Activated T-cell treated with anti-CD3 and anti-CD28 coated beads for 48 hours (primary cell): ENCODE measurements at places on chromosomes 7 and 10.

GRCh38 chr7:47217086-47217485, 364.8 kb downstream of the TNS3 start:
- DNase-seq = no peak

DNA sequence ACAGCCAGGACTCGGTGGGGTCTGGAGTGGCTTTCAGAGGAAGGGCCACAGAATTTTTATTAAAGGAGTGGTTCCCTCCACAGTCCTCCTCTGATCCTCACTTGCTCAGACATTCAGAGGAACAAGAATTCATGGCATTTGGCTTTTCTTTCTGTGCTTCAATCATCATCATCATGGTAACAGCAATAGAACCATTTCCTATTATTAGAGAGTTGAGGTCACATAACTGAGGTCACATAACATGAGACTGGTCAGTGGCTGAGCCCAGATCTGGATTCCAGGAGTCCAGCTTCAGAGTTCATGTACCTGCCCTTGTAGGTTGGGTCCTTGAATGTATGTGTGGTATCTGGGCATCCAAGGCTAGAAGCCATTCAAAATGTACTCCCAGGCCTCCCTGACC, 177.3 kb upstream of the GRB10 start:
- DNase-seq = no peak

DNA sequence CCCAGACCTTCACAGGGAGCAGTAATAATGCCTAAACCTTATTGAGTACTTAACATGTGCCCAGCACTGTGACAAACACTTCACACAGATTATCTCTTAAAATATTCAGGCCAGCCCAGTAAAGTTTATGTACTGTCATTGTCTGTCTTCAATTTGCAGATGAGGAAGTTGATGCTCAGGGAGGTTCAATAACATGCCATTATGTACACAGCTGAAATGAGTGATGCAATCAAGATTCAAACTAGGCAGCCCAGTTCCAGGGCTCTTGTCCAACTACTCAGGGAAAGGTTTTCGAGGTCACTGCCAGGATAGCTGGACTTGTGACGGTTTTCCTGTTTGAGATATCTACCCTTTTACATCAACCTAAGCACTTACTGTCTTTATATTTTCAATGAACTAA, 56.1 kb downstream of the AUTS2 start:
- no peak for DNase-seq

- peak; percentile 25 for DNase-seq
Measured at GRCh38 chr7:141585592-141586510, 34.6 kb downstream of the AGK start.

- no peak for DNase-seq
Measured at GRCh38 chr7:139394540-139394939, 34.8 kb downstream of the LUC7L2 start.

DNA sequence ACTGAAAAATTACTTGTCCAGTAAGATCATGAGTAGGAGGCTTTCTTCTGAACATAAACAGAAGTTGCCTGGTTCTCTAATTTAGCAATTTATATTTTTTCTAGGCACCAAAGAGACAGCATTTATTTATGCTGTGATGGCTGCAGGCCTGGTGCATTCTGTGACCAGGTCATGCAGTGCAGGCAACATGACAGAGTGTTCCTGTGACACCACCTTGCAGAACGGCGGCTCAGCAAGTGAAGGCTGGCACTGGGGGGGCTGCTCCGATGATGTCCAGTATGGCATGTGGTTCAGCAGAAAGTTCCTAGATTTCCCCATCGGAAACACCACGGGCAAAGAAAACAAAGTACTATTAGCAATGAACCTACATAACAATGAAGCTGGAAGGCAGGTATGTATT, 2.8 kb downstream of the WNT16 start:
- DNase-seq = no peak

DNA sequence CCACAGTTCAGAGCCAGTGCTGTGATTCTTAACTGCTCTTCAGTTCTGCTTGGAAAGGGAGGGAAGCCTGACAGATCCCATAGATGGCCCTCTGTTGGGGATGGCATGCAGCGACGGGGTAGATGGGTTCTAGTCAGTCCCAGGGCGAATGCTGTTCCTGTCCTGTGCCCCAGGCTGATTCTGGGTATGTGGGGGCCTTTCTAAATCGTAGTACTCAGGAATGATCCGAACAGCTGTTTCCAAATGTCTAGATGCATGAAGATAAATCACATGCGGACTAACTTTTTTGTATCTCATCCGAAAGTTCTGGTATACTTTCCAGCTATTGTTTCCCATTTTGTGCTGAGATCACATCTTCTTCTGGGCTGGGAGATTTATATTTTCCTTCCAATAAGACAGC, 186.0 kb upstream of the MKI67 start:
- DNase-seq = no peak

DNA sequence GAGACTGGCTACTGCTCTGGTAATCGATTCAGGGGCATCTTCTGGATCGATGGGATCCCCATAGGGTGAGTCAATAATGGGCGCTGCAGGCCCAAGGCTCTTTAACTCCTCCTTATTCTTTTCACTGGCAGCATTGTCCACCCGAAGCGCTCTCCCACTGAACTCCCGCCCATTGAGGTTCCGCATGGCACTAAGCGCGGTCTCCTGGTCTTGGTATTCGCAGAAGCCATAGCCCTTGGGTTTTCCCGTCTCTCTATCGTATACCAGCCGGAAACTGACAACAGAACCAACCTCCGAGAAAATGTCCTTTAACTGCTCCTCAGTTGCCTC, 285 bp downstream of the CSTF2T start:
- DNase-seq = no peak

- no peak for DNase-seq
Measured at GRCh38 chr10:111872591-111872990, 311.0 kb downstream of the GPAM start.

DNA sequence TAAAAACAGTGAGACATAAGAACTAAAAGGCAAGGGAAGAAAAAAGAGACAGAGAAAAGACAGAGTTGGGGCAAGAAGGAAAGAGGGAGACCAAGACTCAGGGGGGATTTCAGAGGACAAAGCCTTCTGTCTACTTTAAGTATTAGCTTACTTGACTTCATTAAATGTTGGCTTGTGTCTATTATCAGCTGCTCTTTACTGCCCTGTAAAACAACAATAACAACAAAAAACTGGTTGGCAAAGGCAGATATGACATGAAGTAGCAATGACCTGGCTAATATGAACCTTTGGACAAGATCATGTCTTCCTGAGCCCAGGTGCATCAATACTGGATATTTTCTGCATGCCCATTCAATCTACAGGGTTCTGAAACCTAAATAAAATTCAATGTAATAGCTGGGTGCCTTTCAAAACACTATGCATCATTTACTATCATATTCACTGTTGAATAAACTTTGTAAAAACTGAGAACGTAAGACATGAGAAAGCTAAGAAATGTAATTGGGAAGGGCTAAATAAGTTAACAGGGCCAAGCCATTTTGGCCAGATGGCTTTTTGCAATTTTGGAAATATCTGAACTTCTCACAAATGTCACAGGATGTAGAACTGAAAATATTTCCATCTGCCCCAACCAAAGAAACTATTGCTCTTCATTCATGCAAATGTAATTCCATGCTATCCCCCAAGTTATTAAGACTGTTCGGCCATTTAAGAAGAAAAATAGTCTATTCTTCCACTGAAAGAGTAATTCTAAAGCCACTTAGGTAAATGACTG, 49.4 kb downstream of the LRRN3 start:
- no peak for DNase-seq

GRCh38 chr10:3652886-3653285, 132.1 kb downstream of the KLF6 start:
- peak; percentile 36 for DNase-seq

DNA sequence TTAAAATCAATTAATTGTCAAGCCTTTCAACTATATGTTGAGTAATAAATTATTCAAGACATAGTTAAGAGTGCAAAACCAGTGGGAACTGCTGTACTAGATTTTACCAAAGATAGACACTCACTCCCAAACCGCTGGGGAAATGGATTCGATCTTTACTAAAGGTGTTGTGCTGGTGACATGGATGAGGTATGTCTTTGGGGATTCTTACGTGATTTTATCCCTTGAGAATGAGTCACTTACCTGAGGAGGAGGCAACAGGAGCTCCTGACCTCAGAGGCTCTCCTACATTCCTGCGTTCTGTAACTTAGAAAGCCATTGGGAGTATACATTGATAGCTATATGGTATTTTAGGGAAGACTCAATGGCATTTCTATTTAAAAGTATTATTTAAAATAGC, 165.5 kb downstream of the PKD1L1 start:
- no peak for DNase-seq

- no peak for DNase-seq
Measured at GRCh38 chr7:117171106-117171505, 151.8 kb downstream of the WNT2 start.

- DNase-seq = no peak
Measured at GRCh38 chr7:140889645-140890044, 35.1 kb downstream of the BRAF start.

DNA sequence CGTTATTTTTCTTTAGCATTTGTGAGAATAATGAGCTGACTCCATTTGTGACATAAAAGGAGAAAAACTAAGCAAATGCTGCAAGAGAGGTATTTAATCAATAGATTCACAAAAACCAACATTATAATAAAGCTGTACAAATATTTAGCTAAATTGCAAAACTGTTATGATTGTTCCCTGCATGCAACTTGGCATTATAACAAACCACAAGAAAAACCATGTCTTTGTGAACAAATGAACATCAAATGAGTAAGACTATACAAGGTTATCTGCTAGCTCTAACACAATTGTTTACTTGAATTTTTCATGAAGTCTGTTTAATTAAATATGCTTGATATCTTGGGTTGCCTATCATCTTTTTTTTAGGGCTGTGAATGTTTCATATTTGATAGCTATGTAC, 50.8 kb upstream of the PPP1R9A start:
- no peak for DNase-seq

- DNase-seq = no peak
Measured at GRCh38 chr7:123643495-123644441, 11.9 kb upstream of the LMOD2 start.

- no peak for DNase-seq
Measured at GRCh38 chr7:155787171-155787851, 25.0 kb downstream of the SHH start.

- DNase-seq = no peak
Measured at GRCh38 chr10:82817676-82818422, 942.9 kb downstream of the NRG3 start.
